Cortex of kidney (tissue), 1 donor: ENCODE measurements at places on chromosomes 13 and 19.

DNA sequence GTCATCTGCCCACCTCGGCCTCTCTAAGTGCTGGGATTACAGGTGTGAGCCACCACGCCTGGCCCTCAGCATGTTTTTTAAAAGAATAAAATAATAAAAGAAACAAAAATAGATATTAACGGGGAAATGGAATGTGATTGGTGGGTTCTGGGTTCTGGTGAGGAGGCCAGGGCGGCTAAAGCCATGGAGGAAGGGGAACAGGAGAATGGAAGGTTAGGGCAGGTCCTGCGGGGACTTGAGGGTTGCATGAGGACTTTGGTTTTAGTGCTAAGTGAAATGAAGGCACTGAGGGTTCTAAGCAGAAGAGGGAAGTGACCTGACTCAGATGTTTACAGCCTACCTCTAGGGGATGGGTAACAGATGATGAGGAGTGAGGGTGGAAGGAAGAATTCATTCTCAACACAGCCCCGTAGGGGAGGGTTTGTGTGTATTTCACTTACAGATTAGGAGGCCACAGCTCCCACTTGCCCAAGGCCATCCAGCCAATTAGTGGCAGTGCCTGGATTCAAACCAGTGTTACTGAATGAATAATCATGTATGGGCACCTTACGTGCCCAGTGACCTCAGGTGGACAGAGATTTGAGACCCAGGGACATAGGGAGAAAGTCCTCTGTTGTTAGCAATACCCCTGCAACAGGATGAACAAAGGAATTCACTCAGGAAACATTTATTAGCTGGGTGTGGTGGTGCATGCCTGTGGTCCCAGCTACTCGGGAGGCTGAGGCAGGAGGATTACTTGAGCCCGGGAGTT is 6.7 kb upstream of the MRPL4 start:
- DNase-seq, result no peak

DNA sequence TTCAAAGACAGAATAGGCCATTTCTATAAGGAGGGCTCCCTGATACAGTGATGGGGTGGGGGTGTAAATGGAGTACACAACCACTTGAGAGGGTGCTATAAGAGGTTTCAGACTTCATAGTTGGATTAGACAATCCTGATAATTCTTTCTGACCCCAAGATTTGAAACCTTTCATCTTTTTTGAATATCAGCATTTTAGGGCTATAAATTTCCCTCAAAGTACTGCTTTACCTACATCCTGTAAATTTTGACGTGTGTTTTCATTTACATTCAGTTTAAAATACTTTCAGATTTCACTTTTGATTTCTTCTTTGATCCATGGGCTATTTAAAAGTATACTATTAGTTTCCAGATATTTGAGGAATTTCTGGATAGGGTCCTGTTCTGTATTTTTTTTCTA is 40.0 kb upstream of the SIN3B start:
- no peak for DNase-seq

DNA sequence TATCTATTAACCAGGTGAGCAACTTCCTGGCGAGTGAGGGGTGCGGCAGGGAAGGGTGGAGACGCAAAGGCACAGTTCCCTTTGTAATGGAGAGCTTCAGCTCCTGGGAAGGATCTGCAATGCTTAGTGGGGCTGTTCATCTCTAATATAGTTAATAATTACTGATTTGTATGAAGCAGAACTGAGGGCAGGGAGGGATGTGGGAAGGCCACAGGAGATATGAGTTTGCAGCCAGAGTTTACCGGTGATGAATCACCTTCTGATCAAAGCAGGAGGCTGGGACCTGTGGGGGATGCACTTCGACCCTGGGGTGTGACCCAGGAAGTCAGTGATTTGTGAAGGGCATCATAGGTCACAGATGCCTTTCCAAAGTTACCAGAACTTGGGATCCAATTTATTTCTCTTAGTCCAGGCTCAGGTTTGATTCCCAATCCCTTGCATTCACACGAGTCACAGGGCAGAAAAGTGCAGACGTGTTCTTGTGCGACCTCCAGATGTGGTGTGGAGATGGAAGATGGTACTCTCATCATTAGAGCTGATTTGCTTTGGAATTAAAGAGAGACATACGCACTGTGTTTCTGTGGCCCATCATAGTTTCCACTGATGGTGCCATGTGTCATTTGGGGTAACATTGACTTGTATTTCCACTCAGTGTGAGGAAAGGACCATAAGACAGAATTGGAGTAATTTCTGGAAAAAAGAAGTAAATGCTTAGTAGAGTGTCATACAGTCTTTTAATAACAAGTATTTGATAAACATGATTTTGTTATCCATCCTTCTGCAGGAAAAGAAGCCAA is 55.0 kb downstream of the LRCH1 start:
- DNase-seq, result no peak

- no peak for DNase-seq
Measured at GRCh38 chr13:23330356-23330755, 103.1 kb downstream of the SACS start.

DNA sequence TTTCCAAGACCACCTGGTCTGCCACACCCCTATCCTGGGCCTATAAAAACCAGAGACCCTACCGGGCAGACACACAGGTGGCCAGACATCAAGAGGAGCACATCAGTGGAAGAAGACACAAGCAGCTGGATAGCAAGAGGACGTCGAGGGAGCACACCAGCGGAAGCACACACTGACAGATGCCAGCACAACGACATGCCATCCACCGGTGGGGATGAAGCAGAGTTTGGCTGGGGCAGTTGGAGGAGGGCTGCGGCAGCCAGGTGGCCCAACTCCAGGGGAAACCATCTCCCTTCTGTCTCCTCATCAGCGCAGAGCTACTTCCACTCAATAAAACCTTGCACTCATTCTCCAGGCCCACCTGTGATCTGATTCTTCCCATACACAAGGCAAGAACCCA is 200.6 kb downstream of the PCDH17 start:
- DNase-seq, result no peak

GRCh38 chr19:10766671-10767201 is 48.9 kb downstream of the DNM2 start:
- no peak for DNase-seq

GRCh38 chr19:3392480-3392879 is 26.1 kb downstream of the NFIC start:
- DNase-seq, result no peak

GRCh38 chr19:42345191-42345812 is 19.9 kb downstream of the MEGF8 start:
- no peak for DNase-seq

- no peak for DNase-seq
Measured at GRCh38 chr13:50521006-50521830, 322.3 kb downstream of the DLEU7 start.

GRCh38 chr13:94329754-94330551 is 149.5 kb downstream of the DCT start:
- DNase-seq, result no peak

DNA sequence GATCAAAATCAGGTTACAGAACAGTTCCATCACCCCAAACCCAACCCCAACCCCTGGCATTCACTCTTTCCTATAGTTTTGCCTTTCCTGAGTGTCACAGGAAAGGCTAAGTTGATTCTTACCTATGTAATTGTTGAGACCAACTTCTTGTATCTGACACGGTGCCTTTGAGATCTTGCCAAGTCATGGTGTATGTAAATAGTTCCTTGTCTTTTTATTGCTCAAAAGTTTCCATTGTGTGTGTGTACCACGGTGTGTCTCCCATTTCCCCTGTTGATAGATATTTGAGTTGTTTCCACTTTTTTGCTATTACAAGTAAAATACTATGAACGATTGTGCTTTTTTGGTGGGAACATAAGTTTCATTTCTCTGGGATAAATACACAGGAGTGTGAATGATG is 3.3 kb upstream of the IGFL2 start:
- no peak for DNase-seq

DNA sequence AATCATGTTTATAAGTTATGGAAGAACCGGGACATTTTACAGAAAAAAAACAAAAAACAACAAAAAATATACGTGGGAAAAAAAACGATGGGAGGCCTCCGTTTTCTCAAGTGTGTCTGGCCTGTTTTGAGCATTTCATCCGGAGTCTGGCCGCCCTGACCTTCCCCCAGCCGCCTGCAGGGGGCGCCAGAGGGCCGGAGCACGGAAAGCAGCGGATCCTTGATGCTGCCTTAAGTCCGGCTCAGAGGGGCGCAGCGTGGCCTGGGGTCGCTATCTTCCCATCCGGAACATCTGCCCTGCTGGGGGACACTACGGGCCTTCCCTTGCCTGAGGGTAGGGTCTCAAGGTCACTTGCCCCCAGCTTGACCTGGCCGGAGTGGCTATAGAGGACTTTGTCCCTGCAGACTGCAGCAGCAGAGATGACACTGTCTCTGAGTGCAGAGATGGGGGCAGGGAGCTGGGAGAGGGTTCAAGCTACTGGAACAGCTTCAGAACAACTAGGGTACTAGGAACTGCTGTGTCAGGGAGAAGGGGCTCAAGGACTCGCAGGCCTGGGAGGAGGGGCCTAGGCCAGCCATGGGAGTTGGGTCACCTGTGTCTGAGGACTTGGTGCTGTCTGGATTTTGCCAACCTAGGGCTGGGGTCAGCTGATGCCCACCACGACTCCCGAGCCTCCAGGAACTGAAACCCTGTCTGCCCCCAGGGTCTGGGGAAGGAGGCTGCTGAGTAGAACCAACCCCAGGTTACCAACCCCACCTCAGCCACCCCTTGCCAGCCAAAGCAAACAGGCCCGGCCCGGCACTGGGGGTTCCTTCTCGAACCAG is 1.8 kb upstream of the APOE start:
- no peak for DNase-seq

GRCh38 chr19:18293642-18294466 is 12.4 kb upstream of the JUND start:
- no peak for DNase-seq

- no peak for DNase-seq
Measured at GRCh38 chr13:76722782-76723181, 163.4 kb downstream of the KCTD12 start.

GRCh38 chr19:11087870-11088505 is 1.3 kb upstream of the LDLR start:
- DNase-seq, result no peak

GRCh38 chr13:100297413-100297812 is 208.5 kb downstream of the PCCA start:
- no peak for DNase-seq

- DNase-seq, result no peak
Measured at GRCh38 chr13:114108141-114108761, 24.2 kb downstream of the RASA3 start.

GRCh38 chr19:1590641-1591397 is 1.8 kb downstream of the MBD3 start:
- DNase-seq, result no peak

DNA sequence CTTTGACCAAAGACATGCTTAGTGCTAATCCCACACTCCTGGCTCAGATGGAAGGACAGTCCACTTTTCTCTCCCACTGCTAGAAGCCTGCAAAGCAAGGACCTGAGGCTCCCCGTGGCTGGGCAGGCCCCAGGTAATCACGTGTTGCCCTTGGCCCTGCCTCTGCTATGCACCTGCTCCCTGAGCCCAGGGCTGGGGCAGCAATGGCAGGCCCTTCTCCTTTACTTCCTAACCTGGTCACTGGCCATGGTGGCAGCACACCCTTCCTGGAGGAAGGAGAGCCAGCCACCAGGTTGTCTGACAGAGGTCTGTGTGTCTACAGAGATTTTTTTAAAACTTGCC is 27.9 kb upstream of the ZNF492 start:
- DNase-seq, result no peak

- DNase-seq, result no peak
Measured at GRCh38 chr13:98576200-98576945, 534 bp downstream of the STK24 start.

DNA sequence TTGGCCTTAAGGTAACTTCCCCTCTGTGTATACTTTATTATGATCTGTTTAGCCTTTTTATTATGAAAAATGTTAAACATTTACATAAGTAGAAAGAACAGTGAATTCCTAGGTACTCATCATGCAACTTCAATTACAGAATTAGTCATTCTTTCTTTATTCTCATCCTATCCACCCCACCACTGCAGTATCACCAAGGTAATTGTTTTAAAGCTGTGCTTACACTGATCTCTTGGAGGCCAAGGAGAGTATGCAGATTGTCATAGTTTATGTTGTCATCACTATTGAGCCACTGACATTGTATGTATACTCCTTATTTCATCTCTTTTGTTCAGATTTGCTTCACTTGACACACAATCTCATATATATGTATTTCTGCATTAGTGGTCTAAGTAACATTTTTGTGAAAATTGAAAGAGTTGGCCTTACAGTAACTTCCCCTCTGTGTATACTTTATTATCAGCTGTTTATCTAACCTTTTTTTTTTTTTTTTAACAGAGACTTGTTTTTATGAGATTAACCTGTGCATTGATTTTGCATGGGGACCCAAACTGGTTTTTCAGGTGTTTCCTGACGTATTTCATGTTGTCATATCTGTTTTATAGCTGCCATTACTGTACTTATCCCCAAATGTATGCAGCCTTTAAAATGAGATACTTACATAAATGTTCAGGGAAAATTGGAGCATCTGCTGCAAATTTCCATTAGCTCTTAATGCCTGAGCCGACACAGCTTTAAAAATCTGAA is 4.5 kb downstream of the ZNF507 start:
- no peak for DNase-seq

DNA sequence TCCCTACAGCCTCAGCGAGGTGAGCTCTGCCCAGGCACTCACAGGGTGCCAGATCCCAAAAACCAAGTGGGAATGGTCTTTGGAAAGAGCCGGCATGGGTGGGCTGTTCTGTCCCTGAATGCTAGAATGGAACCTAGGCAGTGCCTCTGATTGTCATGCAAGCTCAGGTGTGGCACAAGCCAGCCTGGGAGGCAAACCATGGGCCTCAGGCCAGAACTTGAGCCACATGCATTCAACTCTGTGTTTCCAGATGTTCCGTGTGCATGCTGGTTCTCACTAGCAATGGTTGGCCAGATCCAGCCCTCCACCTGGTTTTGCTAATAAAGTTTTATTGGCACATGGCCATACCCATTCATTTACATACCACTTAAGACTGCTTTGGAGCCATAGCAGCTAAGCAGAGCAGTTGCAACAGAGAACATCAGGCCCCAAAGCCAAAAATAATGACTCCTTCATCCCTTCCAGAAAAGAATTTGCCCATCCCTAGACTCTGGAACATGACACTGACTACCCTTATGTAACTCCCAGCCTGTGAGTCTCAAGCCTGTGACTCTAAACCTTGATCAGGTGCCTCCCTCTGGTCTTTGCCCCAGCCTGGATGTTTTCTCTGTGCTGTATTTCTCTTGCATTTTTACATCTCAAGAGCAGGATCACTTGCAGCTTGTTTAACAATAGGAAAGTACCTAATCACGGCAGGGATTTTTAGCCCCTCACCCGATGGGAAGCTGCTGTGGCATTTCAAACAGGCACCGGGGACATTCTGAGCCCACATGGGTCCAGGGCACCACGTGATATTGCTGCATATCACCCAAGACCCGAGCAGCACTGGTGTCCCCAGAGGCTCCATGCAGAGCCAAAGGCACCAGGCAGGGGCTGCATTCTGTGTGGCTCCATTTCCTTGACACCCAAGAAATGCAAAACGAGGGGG is 55.4 kb upstream of the USE1 start:
- no peak for DNase-seq

GRCh38 chr13:54574791-54575190 is 1546.2 kb downstream of the OLFM4 start:
- DNase-seq, result no peak

- no peak for DNase-seq
Measured at GRCh38 chr19:54271106-54271505, 9.8 kb downstream of the LILRB2 start.
